ENCODE measurements at places on chromosomes 6 and 20.

- DNase-seq: no peak
Measured at GRCh38 chr6:153108315-153108714, 22.8 kb downstream of the RGS17 start.

DNA sequence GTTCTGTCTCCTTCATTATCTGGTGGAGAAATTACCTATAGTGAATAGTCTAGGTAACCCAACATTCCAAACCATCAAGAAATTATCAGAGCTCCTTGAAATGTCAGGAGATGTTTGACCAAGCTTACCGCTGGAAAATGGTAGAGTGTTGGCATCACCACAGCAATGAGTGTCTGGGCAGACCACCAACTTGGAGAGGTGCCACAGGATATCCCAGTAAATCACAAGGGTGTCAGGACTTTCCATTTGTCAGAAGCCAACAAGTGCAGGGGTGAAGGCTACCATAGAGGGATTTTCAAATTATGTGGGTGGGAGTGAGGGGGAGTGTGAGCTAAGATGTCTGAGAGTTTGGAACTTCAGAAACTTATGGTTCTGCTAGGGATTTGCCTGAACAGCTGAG is 73.2 kb downstream of the VGLL2 start:
- no peak for DNase-seq

DNA sequence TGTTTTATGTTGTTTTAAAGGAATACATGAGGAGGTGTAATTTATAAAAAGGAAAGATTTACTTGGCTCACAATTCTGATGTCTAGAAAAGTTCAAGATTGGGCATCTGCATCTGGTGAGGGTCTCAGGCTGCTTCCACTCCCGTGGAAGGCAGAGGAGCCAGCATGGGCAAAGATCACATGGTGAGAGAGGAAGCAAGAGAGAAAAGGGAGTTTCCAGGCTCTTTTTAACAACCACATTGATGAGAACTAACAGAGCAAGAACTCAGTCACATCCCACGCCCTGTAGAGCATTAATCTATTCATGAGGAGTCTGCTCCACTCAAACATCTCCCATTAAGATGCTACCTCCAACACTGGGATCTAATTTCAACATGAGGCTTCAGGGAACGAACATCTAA is 1666.3 kb downstream of the HACE1 start:
- DNase-seq: no peak

DNA sequence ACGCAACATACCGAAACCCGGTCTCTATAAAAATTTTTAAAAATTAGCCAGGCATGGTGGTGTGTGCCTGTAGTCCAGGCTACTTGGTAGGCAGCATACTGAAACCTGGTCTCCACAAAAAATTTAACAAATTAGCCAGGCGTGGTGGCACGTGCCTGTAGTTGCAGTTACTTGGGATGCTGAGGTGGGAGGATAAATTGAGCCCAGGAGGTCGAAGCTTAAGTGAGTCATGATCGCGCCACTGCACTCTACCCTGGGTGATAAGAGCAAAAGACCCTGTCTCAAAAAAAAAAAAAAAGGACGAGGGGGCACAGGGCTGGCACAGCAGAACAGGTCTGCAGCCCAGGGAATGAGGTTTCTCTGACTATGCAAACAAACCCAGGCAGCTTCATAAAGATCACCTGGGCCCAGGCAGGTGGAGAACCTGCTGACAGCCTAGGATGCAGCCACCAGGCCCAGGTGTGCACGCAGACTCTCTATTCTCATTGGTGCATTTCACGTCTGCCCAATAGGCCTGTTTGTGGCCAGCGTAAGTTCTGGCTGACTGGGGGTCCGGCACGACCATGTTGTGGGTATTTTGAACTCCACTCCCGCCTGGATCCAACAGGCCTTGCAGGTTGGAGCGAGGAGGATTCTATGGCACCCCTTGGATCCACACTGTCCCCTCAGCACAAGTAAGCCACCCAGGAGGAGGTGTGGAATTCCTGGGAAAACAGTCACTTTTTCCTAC is 204.5 kb downstream of the PREX1 start:
- no peak for DNase-seq

DNA sequence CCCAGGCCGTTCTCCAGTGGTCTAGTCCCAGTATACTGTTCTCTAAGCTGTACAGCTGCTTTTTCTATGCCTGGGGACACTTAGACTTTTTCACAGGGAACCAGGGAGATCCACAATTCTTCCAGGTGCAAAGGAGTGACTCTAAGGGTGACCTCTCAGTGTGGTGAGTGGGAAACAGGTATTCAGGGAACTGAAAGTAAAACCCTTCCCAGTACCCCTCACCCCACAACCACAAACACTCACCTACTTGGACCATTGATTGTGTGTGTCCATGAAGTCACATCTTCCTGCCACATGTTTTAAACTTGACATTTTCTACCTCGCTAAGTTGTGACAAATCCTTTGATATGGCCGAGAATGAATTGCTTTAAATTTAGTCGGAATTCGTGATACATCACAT is 183.6 kb downstream of the CLIC5 start:
- no peak for DNase-seq

GRCh38 chr6:44227148-44227793 is 3.9 kb downstream of the SLC29A1 start:
- DNase-seq: no peak

GRCh38 chr6:111658462-111659154 is 52.9 kb upstream of the TRAF3IP2 start:
- no peak for DNase-seq

GRCh38 chr20:48164566-48165400 is 379.5 kb upstream of the SULF2 start:
- no peak for DNase-seq

Data from CMK (cell line).